ENCODE measurements at places on chromosomes 3 and 15.

DNA sequence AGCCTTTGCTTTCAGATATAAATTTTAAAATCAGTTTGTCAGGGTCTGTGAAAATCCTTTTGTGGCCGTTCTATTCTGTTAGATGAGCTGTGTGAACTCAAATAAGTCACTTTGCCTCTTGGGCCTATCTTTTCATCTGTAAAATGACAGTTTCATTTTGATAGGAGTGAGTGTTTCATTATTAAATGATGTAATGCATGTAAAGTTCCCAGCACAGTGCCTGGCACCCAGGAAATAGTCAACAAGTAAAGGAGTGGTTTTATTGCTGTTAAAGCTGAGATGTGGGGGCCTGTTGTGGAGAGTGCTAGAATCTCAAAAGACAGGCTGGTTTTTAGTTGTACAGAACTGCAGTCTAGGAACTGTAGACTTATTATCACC, 394.5 kb upstream of the CFAP20DC start:
- DNase-seq: no peak

GRCh38 chr15:55981582-55982249, 11.7 kb downstream of the NEDD4 start:
- DNase-seq: no peak

DNA sequence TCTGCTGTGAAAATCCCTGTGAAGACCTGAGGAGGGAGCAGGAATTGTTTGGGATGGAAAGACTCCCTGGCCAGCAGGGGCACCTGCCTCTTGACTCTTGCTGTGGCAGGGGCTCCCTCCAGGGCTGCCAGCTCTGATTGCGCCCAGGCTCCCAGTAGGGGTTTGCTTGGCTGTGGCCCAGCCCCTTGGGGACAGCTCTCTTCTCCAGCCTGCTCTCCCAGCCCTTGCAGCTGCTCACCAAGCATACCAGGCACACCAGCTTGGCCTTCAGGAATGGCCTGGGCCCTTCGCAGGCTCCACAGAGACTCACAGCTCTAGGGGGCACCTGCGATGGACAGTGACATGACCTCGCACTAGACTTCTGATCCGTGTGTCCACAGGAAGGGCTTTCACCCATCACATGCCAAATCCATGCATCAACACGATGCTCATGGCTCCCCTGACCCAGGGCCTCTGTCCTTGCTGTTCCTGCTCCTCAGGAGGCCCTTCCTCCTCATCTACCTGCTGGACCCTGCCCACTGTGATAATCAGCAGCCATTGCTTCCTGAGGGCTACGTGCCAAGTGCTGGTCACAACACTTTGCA, 61.8 kb downstream of the SCN5A start:
- no peak for DNase-seq

- DNase-seq: no peak
Measured at GRCh38 chr3:901953-902778, 190.7 kb upstream of the CNTN6 start.

DNA sequence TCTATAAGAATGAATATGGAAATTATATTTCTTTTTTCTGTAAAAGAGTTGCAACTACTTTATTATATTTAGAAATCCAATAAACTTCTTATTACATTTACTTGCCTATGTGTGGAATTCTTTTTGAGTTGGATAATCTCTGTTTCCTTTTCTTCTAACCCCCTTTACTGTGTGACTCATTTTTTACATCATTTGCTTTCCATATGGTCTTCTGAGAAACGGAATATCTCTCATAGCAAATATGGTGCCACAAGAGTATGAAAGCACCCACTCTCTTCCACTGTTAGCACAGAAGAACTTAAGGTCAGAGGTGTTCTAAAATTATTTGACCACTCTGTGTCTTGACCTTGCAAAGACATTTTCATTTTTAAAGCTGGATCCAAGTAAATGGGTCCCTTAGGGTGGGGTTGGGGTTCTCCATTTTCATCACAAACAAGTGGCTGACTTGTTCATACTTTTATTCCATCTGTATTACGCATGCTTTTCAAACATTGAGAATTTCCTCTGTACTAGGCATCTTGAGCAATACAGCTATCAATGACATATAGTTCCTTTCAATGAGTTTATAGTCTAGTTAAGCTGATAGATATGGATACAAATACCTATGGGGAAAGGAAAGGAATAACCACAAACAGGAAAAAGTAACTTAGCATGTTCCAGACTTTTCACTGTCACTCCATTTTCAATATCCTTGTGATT, 281.1 kb upstream of the TPRG1 start:
- DNase-seq: no peak

DNA sequence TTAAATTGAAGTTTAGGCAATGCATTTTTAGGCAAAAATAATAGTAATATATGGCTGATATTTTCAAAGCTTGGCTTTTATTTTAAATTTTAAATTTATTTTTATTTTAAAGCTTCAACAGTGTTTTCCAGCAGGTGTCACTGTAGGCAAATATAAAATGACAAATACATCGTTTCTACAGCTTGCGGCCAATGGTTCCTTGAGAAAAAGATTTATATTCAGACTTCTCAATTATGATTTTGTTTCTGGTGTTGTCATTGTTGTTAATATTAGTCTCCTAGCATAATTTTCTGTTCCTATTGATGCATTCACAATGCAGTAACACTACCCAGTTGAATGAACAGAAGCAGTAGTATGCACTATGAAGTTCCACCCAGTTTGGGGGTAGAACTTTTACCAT, 220.7 kb upstream of the DNAJC19 start:
- no peak for DNase-seq

DNA sequence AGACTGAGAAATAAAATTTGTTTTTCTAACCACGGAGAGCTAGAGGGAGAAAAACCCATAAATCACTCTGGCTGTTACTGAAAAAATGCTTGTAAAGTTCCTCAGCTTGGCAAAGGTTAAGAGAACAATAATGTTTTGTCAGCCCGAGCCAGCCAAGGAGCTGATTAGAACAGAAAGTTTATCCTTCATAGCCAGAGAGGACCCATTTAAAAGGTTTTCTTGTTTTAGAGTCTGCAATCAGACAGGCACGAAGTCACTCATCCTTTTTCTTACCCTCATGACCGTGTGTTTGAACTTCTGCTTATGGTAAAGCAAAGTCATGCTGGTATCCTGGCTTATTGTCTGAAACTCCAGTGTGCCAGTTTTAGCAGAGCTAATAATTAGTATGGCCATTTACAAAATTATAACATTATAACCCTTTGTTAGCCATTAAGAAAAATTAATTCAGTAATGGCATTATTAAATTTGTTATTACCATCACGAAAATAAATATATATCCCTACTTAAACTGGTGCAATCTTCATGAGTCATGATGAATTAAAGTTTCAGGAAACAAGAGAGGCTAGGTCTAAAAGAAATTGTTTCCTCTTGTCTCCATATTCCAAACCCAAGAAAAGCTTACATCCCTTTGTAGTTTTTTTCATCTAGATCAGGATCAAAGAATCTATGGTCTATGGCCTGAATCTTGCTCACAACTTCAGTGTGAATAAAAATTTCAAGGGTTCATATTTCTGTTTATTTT, 13.5 kb upstream of the STXBP5L start:
- peak; percentile 28 for DNase-seq

DNA sequence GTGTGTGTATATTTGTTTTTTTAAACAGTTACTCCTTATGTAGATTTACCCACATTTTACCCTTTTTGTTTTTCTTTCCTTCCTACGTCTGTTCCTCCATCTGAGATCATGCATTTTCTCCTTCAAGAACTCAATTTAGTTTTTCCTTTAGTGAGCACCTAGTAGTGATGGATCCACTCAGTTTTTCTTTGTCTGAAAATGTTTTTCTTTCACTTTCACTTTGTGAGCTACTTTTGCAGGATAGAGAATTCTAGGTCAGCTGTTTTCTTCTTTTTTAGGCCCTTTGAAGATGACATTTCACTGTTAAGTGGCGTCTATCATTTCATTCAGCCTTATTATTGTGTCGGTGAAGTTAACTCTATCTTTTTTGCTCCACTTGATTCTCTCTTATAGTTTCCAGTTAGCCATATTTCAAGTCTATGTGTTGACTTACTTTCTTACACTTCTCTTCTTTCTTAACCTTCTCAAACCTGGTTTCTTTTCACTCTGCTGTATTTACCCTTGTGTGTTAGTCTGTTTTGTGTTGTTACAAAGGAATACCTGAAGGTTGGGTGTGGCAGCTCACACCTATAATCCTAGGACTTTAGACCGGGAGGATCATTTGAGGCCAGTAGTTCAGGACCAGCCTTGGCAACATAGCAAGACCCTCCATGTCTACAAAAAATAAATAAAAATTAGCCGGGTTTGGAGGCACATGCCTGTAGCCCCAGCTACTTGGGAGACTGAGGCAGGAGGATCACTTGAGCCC, 55.8 kb downstream of the PRKCI start:
- no peak for DNase-seq

DNA sequence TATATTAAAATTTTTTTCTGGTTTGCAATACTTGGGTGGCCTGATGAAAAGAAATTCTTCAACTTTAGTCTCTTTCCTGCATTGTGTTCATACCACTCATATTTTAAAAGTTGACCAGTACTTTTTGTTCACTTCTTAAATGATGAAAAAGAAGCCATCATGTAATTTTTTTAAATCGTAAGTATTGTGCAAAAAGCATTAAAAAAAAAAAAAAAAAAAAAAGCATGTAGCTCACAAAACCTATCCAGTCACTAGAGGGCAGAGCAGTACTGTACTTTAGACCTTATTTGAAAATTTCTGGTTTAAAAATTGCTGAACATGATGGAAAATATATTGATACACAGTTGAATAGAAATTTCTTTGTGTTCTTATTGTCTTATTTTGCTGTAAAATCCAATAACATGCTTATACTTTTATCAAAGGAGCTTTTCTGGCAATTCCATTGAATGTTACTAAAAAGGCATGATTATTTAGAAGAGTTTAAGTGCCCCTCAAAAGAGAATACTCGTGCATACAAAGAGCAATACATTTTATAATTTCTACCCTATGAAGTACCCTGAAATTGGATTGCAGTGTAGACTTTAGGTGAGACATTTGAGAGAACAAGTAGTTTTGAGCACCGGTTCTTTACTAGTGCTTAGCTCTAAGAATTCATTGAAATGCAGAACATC, 137.7 kb downstream of the BBX start:
- DNase-seq: no peak

- peak; percentile 3 for DNase-seq
Measured at GRCh38 chr15:76903251-76903681, 1.9 kb downstream of the SCAPER start.

DNA sequence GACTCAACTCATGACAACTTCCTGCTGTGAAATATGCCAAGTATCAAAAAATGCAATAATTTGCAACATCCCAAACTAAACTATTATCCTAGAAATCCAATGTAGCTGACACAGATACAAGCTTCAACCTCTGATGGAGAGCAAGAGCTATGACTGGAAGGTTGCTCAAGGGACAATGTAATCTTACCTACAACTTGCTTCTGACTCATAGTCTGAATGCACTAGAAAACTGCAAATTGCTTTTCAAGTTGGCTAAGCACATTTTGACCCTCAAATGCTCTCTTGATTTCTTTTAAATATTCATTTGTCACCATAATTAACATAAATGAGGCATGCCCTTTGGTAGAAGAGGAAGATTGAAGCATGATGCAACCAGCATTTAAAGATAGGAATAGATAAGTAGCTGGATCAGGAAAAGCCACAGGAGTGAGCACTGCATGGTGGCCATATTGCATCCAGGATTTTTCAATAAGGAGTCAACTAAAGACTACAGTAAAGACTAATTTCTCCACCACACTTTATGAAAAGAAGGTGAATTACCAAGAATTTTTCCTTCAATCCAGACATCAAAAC, 630.8 kb upstream of the GBE1 start:
- no peak for DNase-seq

GRCh38 chr3:14410106-14410502, 7.7 kb downstream of the SLC6A6 start:
- no peak for DNase-seq

- peak; percentile 9 for DNase-seq
Measured at GRCh38 chr3:18237251-18238005, 187.7 kb downstream of the SATB1 start.

DNA sequence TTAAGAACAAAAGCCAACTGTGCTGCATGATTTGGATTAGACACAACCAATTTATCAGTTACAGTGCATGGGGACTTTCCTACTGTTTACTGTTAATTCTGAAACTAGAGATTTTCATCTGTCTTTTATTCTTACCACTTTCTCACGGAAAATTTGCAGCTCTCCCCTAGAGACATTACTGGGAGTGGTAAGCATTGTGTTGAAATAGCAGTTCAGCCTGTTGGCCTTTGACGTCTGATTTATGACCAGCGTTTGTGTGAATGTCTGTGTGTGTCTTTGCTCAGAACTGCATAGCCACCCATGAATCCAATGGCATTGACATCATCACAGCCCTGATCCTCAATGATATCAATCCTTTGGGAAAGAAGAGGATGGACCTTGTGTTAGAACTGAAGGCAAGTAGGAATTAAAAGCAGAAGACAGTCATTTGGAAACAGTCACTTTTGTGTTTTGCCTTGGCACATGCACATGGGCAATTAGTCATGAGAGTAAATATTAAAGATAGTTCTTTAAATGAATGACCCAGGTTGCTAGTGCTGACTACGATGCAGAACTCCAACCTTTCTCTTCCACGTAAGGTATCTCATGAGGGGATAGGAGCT, 202.2 kb upstream of the BHLHE40 start:
- DNase-seq: peak; percentile 37

DNA sequence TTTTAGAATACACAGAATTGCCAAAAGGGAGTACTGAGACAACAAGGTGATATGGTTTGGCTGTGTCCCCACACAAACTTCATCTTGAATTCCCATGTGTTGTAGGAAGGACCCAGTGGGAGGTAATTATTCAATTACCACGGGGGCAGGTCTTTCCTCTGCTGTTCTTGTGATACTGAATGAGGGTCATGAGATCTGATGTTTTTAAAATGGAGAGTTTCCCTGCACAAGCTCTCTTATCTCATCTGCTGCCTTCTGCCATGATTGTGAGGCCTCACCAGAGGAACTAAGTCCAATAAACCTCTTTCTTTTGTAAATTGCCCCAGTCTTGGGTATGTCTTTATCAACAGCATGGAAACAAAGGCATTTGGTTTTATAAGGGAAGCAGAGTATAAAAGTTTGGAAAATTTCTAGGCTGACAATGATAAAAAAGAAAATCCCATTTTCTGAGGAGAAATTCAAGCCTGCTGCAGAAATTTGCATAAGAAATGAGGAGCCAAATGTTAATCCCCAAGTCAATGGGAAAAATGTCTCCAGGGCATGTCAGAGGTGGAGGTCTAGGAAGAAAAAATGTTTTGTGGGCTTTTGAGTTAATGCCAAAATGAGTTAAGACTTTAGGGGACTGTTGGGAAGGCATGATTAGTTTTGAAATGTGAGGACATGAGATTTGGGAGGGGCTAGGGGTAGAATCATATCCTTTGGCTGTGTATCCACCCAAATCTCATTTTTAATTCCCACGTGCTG, 130.5 kb upstream of the THRB start:
- DNase-seq: no peak

GRCh38 chr3:110575702-110576101, 495.9 kb upstream of the NECTIN3 start:
- DNase-seq: no peak

DNA sequence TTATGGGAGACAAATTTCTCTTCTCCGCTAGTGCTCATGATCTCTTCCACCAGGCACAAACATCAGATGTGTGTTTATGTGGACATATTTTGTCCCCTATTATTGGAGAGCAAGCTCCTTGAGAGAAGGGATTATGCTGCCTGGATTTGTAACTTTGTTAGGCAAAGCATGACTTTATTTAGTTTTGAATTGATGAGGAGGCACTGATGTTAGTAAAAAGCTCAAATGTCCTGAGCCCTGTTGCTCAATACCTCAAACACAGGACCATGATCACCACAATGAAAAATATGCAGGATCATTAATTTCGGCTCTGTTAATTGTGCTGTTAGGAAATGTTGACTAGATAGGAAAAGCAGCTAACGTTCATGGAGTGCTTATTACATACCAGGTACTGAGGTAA, 29.1 kb downstream of the SCG5 start:
- no peak for DNase-seq

GRCh38 chr3:126664591-126665214, 9.8 kb upstream of the TXNRD3 start:
- DNase-seq: no peak
